ENCODE measurements at places on chromosomes 11 and 22.
A peak's percentile ranks its signal among the peaks of the same experiment; 100 is the strongest.

DNA sequence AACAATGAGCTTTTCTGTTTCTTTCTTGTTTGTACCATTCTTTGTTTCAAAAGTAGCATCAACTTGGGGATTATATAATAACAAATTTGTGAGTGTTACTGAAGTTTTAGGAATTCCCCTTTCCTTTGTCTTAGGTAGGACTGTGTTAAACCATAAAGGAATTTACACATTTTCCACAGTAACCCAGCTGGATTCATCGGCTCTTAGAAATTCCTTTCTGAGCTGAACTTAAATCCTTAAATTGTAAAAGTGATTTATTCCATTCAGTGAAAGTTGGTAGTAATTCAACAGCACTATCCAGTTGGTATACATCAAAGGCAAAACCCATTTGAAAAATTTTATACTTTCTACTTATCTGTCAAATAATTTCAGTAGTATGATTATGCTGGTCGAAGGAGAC is 11.8 kb downstream of the EMSY start:
- no peak for DNase-seq

- no peak for DNase-seq
These were observed 63.7 kb downstream of the KCNC1 start for GRCh38 chr11:17798253-17798652.

GRCh38 chr11:40235841-40236240 is 1223.6 kb downstream of the LRRC4C start:
- DNase-seq = no peak

DNA sequence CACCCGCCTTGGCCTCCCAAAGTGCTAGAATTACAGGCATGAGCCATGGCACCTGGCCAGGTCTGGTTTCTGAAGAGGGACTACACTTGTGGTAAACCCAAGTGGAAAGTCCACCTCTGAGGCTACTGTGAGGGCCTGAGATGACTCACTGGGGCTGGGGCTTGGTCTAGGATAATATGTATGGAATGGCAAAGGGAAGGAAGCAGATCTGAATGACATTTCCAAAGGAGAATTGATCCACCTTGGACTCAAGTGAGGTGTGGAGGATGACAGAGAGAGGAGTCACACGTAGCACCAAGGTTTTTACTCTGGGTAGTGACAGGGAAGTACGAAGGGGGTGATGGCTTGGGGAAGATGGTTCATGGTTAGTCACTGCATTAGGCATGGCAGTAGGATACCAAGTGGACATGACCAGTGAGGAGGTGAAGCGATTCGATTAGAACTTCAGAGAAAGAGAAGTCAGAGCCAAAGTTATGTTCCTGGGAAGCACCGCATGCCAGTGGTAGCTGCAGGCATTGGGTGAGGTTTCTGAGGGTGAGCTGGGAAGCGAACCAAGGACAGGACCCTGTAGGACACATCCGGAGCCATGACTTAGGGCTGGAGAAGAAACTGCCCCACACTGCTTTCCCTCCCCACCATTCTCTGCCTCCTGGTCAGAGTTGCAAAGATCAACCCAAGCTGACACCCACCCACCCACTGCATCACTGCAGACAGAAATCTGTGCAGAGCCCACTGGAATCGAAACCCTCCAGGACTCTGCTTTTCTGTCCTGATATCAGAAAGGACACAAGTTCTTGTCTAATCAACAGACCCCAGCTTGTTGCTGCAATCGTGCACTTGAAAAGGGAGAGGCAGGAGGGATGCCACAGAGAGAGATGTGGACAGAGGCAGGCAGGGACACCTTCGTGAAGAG is 13.0 kb upstream of the BCL9L start:
- no peak for DNase-seq

GRCh38 chr11:99307510-99308088 is 286.9 kb downstream of the CNTN5 start:
- no peak for DNase-seq

GRCh38 chr11:24949406-24949805 is 452.6 kb downstream of the LUZP2 start:
- DNase-seq = no peak

GRCh38 chr11:94519478-94520084 is 7.3 kb downstream of the C11orf97 start:
- no peak for DNase-seq

GRCh38 chr11:18132341-18132740 is at the start of gene MRGPRX3:
MRGPRX3 (plus strand) TSS chr11:18132571; CDS start chr11:18137203, 4,632 bp downstream.
- no peak for DNase-seq

DNA sequence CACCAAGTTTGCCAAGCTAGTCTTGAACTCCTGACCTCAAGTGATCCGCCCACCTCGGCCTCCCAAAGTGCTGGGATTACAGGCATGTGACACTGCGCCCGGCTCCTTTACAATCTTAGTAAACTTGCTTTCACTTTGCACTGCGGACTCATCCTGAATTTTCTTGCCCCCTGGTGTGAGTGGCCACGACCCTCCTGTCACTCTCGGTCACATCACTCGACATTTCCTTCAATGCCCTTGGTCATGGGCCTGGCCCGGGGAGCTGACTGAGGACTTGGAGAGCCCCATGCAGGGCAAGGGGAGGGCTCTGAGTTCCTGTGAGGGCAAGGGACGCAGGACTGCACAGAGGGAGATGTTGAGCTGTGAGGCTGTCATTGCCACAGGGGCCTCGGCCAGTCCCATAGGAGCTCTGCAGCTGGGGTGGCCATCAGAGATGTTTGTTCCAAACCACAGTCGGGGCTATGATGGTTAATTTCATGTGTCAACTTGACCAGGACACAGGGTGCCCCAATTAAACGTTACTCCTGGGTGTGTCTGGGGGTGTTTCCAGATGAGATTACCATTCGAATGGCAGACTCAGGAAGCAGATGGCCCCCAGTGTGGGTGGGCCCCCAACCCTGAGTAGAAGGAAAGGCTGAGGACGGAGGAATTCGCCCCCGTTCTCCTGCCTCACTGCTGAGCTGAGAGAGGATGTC is 21.2 kb downstream of the A4GALT start:
- no peak for DNase-seq

GRCh38 chr22:27509132-27509920 is 292.2 kb downstream of the MN1 start:
- DNase-seq = no peak

DNA sequence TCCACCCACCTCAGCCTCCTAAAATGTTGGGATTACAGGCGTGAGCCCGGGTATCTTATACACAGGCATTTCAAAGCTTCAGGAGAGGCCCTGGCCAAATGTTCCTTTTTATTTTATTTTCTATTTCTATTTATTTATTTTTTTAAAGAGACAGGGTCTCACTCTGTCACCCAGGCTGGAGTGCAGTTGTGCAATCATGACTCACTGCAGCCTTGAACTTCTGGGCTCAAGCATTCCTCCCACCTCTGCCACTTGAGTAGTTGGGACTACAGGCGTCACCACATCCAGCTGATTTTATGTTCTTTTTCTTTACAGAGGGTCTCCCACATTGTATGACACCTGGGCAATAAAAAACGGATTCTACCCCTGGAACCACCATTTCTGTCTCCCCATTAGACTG is 71.2 kb downstream of the FBXO7 start:
- DNase-seq = no peak

DNA sequence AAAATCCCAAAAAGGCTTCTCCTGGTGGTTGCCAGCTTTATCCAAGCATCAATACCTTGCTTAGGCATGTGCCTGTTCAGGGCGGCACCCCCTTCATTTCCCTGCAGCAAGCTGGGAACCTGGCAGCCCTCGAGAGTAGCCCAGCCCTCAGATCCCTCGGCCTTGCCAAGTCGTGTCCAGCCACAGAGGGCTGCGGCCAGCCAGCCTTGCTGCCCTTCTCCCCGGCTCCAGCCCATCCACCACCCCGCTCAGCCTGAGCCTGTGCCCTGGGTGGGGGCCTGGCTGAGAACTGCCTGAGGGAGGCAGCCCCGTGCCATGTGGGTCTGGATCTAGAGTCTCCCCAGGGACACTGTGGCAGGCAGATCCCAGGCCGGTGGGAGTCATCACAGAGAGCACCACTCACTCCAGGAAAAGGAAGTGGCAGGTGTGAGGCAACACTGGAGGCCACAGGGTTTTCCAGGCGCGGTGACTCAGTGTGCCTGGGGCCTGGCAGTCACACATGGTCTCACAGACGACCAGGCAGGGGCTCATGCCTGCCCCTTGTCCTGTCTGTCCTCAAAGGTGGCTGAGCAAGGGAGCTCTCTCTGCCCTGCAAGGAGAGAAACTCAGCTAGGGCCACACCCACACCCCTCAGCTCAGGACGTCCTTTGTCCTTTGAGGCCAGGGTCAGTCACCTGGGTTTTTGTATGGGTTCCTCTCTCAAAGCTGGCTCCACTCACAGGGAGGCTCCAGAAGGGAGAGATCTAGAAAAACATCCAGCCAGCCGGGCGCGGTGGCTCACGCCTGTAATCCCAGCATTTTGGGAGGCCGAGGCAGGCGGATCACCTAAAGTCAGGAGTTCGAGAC is 12.2 kb upstream of the CDC42BPG start:
- DNase-seq = peak; percentile 43

- no peak for DNase-seq
These were observed 737 bp upstream of the STIP1 start for GRCh38 chr11:64185175-64185692.

DNA sequence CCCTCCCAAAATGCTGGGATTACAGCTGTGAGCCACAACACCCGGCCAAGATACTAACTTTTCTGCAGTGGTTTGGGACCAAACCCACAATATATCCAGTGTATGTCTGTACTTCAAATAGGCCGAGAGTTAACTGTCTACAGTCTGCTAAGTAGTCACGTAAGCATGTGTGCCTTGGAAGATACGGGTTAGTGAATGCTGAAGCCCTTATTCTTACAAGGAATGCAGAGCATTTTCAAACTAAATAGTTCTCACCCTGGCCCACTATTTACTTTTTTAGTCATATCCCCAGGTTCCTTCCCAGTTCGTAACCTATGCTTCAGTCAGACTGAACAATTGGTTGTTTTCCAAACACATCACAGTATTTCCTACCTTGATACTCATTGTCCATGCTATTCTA is 176.0 kb downstream of the WNT11 start:
- no peak for DNase-seq

Measured in CD8-positive, alpha-beta T cell (primary cell).